CD4-positive, alpha-beta T cell treated with Interleukin-21 for 1 hour (primary cell): ENCODE measurements at places on chromosomes 3 and 15.

- no peak for DNase-seq
Observed at GRCh38 chr15:101124731-101125451, 127.0 kb downstream of the CHSY1 start.

GRCh38 chr3:16112910-16113504 lies 61.5 kb upstream of the GALNT15 start:
- DNase-seq, result no peak

DNA sequence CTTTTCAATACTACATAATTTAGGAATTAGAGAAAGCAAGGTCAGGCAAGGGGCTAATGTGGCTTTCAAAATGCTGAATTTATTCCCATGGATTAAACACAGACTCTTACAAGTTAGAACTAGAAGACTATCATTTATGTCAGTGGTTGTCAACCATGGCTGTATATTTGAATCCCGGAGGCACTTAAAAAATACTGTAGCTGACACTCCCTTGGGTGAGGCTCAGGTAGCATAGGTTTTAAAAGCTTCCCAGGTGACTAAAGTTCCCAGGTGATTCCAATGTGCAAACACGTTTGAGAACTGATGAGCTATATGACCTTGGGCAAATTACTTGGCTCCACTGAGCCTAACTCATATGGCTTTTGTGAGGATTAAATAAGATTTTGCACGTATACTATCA lies 29.6 kb downstream of the AAGAB start:
- DNase-seq, result no peak

GRCh38 chr3:157501863-157502262 lies 1.4 kb downstream of the VEPH1 start:
- no peak for DNase-seq

- DNase-seq, result no peak
Observed at GRCh38 chr3:119659606-119660291, 640 bp downstream of the POPDC2 start.

DNA sequence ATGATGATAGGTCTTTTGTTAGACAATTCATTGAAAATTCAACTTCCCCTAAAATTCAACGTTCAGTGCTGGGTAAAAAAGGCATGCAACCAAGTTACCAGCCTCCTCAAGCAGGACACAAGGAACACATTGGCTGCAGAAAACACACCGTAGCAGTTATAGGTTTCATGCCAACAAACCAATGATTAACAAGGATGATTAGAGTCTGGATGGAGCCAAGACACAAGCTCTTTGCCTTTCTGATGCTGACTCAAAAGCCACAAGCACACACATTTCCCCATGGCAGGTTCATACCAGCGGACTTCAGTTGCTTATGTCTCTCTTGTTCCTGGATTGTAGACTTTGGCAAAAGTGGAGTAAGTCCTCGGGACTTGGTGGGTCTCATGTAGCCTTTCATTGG lies 105.8 kb downstream of the DHX30 start:
- DNase-seq, result no peak

DNA sequence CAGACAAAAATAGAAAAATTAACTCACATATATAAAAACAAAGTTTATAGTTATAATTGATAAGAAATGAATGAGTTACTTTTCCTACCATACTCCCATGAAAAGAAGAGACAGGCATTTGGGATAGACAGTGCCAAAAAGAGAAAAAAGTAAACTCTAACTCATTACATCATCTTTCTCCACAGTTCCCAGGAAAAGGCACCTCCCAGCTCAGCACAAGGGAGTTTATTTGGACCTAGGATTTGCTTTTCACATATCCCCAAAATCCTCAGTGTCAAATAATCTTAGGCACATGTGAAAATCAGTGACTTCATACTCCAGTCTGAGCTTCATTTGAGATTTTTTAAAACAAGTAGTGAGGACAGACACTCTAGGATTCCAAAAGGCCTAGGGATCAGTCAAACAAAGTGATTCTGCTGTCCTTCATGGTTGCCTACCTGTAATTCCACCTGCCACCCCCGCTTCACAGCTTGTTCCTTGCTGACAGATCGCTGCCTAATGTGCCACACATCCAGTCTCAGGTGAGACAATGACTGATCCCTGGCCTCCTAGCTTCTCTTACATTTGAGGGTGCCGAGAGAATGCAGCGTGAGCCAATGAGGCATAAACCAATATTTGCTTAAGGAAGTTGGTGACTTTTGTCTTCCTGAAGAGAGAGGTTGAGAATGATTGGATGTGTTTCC lies 573.7 kb downstream of the TBL1XR1 start:
- DNase-seq, result no peak

- DNase-seq, result peak; percentile 3
Observed at GRCh38 chr3:191296041-191296541, 33.1 kb upstream of the CCDC50 start.

DNA sequence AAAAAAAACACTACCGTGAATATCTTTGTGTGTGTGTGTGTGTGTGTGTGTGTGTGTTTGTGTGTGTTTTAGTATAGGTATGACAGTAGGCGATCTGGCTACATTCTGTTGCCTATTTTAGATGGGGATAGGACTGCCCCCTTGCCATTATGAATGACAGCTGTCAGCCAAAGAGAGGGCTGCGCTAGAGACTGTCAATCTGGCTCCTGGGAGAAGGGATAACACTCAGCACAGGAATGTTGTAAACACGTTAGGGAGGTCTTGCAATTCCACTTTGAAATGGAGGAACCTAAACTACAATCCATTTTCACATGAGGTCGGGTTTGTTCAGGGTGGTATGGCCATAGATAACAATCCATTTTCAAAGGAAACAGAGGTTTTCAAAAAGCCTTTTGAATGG lies 14.1 kb upstream of the ETV5 start:
- no peak for DNase-seq

- peak; percentile 60 for DNase-seq
Observed at GRCh38 chr3:42535981-42536784, 33.7 kb downstream of the VIPR1 start.

DNA sequence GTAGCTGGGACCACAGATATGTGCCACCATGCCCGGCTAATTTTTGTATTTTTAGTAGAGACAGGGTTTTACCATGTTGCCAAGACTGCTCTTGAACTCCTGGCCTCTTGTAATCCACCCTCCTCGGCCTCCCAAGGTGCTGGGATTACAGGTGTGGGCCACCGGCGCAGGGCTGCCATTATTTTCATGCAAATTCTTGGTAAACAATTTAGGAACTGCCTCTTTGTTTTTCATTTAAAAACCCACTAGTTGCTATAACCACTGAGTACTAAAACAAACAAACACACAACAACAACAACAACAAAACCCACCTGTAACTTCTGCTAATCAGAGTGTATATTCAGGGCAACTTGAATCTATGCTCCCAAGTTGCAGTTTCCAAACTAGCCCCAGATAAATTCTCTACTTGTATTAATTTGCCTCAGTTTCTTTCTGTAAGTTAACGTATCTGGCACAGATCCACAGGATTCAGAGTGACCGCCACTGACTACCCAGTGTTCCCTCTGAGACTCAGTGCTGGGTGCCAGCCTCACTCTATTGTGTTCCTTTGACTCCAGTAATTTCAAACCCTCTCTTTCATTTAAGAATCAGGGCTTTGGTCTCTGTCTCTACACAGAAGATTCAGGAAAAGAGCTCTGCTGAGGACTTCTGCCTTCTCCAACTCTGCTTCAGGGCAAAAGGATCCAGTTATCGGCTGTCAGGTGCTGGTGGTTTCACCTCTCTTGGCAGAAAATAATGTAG lies 18.6 kb upstream of the ZNF710 start:
- DNase-seq, result no peak

DNA sequence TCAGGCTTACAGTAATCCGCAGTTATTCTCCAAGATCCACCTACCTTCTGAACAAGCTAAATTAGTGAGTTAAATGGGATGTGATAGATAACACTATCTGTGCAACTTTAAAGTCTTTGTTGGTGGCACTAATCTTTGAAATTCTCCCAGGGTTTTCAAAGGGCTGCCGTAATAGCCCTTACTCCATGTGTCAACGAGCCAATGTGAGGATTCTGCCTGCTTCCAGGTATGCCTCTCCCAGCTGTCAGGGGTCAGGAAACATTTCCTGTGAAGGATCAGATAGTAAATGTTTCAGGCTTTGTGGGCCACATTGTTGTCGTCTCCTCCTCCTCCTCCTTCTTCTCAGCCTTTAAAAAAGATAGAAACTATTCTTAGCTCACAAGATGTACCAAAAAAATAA lies 20.2 kb upstream of the SCN5A start:
- DNase-seq, result no peak

DNA sequence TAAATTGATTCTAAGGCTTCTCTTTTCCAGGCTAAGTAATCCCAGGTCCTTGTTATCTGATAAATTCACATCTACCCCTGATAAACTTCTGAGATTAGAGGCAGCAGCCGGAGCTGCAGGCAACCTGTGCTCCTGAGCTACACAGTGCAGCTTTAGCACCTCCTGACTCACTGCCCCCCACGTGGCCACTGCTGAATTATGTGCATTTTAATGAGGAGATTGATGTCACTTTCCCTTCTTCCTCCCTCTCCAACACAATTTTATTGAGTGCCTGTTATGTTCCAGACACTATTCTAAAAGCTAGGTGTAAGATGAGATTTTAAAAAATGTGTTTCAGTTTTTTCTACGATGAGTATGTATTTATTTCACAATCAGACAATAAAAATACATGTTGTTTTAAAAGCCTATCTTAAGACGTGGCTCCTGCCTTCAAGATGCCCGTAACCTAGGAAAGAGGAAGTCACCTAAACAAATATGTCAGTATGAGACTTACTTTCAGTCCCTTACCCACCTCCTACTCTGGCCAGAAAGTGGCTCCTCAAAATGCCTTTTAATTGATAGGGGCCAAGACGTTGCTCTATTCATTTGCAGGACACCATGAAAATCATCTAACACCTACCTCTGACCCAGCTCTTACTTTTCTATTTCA lies 161.5 kb upstream of the PFN2 start:
- no peak for DNase-seq

DNA sequence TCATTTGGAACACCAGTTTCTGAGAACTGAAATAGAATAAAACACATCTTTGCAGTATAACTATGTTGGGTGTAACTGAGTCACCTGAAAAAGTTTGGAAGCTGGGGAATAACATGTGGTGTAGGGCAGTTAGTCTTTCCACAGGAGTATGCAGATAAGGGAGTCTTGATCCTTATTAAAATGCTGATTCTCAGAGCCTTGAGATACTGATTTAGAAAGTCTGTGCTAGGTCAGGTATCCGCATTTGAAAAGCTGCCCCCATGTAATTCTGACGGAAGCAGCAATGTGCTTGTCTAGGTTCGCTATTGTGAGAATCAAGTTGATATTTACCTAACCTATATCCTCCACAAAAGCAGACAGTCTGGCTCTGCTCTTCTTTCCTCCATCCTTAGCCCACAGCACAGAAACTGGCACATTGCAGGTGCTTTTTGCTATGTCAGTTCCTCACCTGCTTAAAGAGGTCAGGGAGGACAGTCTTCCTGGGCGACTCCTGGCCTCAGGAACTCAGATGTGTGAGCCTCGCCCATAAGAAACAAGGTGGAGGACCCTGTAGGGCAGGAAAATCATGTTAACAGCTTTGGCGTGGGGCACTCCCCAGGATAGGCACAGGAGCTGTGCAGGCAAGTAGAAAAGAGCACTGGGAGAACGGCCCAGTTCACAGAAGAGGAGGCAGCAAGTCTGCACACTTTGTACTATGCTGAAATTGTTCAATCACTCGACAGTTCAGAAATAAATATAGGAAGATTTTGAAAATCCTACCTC lies 27.6 kb upstream of the SRPRB start:
- no peak for DNase-seq

- DNase-seq, result no peak
Observed at GRCh38 chr3:125337506-125337905, 37.6 kb downstream of the ZNF148 start.

DNA sequence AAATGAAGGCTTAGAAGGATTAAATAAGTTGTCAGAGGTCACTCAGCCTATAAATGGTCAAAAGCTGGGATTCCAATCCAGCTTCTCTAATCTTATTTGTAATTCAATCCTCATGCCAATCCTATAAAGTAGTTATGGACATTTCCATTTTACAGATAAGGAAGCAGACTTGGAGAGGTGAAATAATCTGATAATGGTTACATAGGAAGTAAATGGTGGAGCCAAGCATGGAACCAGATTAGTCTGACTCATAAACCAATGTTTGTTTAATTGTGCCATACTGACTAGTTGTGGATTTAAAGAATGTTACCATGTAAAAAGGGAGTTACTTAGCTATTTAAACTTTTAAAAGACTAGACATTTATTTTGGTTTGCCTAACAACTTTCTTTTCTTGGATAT lies 59.7 kb downstream of the KCNAB1 start:
- no peak for DNase-seq

DNA sequence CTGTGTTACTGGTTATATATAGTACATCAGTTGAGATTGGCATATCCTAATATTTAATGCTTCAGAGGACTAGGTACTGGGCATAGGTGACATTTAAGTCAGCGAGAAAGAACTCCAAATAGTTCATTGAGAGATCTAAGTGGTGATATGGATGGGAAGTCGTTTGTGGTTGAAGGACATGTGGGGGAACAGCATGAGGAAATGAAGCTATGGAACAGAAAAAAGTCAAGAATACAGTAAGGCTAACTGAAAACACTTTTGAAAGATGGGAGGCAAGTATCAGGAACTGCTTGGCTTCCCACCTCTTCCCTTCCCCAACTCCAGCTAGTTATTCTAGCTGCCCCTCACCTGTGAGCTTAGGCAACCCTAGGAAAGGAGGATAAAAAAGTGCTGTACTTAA lies 3.7 kb upstream of the MYO5A start:
- DNase-seq, result no peak

GRCh38 chr3:76615719-76616118 lies 424.2 kb upstream of the ROBO2 start:
- no peak for DNase-seq

GRCh38 chr3:4656059-4656458 lies 162.9 kb downstream of the ITPR1 start:
- no peak for DNase-seq

DNA sequence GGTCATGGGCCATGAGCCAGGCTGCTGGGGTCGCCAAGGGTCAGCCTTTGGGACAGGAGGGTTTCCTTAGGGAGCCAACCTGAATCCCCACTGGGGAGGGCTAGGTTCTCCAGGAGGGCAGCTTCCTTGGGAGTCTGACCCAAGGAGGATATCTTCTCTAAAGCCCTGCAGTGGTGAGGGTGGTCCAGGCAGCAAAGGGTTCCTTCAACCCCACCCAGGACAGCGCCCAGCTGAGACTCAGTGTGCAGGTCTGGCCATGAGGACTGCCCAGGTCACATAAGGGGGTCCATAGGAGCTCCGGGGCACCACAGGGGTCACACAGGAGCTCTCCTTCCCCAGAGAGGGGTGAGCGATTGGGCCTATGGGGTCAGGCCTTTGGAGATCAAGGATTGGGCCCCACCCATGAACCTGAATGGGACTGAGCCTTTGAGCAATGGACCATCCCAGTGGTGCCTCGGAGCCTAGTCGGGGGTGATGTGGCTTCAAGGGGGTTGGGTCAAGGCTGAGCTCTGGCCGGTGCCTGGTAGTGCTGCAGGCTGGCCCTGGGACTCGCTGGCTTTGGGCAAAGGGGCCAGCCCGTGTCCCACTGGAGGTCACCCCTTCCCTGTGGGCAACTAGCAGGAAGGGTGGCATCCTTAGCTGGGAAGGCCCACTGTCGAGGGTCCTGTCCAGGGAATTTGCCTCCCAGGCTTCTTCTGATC lies 216.5 kb downstream of the SNRPN start:
- no peak for DNase-seq

DNA sequence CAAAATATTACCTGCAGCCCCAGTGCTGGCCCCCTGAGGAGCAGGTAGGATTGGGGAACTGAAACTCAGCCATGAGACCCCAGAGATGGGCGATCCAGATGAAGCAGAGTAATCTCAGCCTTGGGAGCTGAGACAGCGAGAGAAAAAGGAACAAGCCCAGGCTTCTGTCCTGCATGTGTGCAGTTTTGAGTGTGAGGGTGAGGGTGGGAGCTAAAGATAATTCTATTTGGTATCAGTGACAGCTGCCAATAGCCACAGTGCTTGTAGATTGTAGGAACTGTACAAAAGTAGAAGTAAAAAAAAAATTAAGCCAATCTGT lies 5.9 kb downstream of the ATP8B4 start:
- no peak for DNase-seq
